ENCODE measurements at places on chromosomes 5 and 9.

GRCh38 chr9:113807173-113808061 lies 68.7 kb upstream of the ZNF618 start:
- DNase-seq, result peak; percentile 41

GRCh38 chr5:107269678-107270077 lies 401.1 kb downstream of the EFNA5 start:
- DNase-seq, result no peak

DNA sequence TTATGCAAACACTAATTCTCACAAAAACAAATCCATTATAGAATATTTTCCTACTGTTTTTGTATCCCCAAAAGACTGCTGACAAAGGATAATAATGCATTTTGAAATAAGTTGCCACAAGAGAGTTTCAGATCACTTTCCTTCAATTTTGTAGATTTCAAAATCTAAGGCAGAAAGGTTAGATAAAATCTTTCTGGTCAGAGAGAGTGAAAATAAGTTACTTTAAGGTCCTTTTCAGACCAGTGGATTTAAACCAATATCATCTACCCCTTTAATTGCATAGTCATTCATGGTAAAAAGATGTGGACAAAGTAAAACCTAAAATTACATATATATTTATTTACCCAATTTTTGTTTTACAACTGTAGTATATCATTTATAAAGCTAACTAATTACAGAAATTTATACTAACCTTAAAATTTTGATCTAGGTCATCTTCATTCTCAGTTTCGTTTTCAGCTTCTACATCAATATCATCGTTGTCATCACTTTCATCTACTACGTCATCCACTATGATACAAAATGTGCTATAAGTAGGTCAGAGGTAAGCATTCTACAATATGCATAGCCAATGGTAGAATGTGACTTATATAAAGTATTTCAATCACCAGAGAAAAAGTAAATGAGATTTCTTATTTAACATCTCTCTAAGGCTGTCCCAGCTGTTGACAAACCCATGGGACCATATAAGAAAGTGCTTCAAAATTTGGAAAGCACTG lies 95.7 kb downstream of the AGTPBP1 start:
- DNase-seq, result no peak

DNA sequence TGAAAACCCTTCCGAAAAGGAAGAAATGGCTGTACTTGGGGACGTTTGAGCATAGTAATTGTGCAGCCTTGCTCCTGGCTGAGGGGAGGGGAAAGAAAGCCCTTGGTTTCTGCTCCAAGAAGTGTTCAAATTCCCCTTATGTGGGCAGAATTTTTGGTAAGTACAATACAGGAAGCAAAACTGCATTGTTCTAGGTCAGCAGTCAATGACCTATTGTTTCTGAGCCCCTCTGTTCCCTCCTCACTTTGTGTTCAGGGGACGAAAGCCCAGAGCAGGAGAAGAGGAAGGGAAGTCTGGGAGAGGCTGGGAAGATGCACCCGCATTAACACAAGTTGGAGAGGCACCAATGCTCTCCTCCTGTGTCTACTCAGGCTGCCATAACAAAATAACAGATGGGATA lies 11.9 kb downstream of the BASP1 start:
- no peak for DNase-seq

DNA sequence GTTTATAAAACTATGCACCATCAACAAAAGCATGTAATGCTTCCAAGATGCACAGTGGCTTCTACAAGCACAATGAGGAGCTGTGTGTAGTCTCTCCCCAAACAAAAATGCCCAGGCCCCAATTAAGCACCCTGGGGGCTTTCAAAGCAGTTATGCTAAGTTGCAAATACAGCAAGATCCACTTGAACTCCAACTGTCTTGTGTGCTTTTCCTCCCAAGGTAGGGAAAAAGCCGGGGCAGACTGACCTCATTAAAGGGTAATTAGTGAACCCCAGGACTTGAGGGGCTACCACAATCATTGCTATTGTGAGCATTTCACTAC lies 13.1 kb downstream of the ZNF608 start:
- DNase-seq, result peak; percentile 60

DNA sequence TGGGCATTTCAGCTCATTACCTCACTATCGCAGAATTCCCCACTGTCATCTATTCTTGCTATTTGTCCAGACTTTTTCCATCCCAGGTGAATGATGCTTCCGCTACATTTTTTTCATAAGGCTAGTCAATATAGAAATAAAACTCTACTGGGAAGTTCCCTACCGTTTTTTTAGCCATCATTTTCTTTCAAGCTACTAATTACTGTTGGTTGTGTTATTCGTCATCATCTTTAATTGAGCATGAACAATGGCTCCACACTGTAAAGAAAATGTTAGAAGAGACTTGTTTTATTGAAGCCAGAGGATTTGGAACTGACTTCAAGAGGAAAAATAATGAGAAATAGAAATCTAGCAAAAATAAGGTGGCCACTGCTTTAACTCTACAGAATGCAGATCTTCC lies 265.0 kb downstream of the ZNF608 start:
- DNase-seq, result no peak

GRCh38 chr9:96680812-96681499 lies 25.8 kb upstream of the PRXL2C start:
- DNase-seq, result peak; percentile 56

DNA sequence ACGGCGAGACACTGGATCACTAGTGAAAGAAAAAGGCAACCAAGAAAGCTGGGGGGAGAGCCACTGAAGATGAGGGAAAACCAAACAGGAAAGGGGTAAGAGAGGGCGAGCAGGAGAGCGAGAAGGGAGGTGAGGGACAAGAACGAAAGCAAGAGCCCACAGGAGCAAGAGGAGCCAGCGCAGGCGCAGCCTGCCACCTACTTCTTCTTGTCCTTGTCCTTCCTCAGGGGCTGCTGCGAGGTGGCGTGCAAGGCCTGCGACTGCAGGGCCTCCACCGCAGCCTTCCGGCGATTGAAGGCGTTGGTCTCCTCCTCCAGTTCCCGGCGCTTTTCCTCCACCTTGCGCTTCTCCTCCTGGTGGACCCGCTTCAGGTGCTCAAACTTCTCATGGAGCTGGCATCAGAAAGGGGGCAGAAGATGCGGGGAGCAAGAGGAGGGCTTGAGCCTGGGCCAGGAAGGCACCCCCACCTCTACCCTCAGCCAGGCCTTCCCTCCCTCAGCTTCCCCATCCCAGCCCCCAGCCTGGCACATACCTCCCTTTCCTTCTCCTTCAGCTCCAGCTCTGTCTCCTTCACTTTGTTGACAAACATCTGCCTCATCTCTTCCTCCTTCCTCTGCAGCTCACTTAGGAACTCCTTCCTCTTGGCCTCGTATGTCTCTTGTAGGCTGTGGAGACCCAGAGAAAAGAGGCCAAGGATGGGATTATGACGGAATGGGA lies 13.5 kb downstream of the CCNI2 start:
- no peak for DNase-seq

- DNase-seq, result peak; percentile 17
These were observed 91.1 kb upstream of the CACNA1B start for GRCh38 chr9:137786511-137786920.
